ENCODE measurements at places on chromosomes 2 and 18.
A peak's percentile ranks its signal among the peaks of the same experiment; 100 is the strongest.

DNA sequence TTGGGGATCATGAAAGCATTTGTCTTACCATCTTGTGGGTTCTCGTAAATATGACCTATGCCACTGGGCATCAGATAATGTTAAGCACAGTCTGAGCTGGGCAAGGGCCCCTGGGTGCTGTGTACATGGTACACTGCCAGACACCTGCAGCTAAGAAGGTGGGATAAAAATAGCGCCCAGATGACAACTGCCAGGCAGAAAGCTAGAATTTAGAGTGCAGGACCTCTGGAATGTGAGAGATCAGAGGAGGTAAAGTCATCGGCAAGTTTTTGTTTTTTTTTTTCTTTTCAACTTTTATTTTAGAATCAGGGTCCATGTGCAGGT lies 53.8 kb upstream of the CYRIA start:
- DNase-seq, result no peak

GRCh38 chr2:158990397-158991214 lies 22.2 kb downstream of the TANC1 start:
- DNase-seq, result no peak

DNA sequence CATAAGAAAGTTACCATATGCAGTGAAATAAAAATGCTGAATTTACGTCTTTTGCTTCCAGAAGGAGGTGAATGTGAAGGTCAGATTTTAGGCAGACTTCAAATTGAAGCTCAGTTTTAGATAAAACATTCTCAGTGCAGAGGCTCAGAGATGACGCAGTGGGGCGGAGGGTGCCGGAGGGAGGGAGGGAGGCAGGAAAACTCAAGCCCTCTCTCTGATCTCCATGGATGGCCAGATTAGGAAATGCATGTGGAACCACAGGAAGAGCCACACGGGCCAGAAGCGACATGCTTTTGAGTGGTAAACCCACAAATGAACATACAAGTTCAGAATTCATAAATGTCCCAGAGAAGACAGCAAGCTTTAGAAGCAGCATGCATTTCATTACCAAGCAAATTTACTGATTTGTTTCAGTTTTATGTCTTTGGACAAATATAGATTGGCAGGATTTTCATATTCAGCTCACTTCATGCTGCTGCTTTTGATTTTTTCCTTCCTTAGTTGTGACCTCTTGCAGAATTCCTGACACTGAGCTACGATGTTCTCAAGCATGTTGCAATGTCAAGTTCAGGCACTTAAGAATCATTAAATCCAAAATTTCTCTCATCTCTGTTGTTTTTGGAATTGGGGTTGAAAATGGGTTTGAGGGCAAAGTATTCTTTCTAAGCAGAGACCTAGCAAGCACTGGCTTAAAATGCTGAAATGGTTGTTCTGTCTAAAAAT lies 29.7 kb upstream of the APCDD1 start:
- no peak for DNase-seq

- no peak for DNase-seq
Observed at GRCh38 chr2:152950126-152950525, 231.7 kb downstream of the ARL6IP6 start.

DNA sequence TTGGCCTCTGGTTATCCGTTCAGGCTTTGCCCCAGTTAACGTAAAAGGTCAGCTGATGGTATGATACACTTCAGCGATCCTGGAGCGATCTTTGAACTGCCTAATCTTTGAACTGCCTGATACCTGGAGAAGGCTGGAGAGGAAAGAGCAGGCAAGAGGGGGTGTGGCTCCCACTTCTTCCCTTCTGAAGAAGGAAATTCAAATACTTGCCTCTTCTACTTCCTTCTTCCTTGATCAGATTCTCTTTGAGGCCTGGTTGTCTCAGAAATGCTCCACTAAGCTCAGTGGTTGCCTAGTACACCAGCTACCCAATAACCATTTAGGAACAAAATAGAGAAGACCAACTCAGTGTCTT lies 619 bp downstream of the GALM start:
- DNase-seq, result no peak

DNA sequence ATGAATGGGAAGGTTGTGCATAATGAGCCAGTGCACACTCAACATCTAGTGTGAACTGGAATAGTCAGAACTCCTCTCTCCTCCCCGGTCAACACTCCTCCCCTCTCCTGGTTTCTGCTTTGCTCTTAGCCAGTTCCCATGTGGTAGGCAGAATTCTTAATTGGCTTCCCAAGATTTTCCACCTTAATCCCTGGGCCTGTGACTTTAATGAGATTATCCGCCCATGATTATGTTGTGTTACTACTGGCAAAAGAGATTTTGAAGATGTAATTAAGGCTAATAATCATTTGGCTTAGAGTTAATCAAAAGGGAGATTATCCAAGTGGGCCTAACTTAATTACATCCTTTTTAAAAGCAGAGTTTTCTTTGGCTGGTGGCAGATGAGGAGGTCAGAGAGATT lies 34.2 kb upstream of the REV1 start:
- DNase-seq, result peak; percentile 18

GRCh38 chr18:48589797-48590519 lies 51.1 kb downstream of the CTIF start:
- DNase-seq, result no peak

GRCh38 chr2:43737097-43737854 lies 36.6 kb upstream of the DYNC2LI1 start:
- DNase-seq, result no peak

DNA sequence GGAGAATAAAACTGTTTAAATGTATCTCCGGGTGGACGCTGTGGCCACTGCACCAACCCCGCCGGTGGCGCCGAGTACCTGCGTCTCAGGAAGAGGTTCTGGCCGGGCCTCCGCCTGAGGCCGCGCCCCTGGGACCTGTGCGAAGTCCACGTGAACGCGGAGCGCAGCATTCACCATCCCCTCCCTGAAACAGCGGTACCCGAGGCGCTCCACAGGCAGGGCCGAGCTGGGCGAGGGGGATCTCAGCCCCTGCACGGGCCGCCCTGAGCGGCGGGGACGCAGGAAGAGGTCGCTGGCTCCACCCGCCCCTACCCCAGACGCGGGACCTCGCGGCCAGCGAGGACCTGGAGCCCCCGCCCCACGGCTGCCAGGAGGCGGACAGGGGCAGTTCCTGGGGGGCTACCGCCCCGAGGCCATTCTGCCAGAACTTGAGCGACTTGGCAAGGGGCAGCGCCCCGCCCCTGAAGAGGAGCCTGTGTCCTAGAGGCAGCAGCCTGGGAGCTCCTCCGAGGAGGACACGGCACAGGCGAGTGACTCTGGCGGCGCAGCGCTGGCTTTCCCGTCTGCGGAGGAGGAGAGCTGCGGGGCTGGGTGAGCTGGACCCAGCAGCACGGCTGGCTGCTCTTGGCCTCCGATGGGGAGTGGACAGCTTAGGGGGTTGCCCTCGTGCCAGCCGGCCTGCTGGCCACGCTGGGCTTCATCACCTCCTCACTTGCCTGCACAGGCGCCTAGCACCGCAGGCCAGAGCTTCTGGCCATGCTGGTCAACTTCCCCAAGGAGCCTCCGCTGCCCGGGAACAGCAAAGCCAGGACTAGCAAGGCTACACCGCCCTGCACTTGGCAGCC lies 9.7 kb upstream of the TEKT4 start:
- peak; percentile 82 for DNase-seq

DNA sequence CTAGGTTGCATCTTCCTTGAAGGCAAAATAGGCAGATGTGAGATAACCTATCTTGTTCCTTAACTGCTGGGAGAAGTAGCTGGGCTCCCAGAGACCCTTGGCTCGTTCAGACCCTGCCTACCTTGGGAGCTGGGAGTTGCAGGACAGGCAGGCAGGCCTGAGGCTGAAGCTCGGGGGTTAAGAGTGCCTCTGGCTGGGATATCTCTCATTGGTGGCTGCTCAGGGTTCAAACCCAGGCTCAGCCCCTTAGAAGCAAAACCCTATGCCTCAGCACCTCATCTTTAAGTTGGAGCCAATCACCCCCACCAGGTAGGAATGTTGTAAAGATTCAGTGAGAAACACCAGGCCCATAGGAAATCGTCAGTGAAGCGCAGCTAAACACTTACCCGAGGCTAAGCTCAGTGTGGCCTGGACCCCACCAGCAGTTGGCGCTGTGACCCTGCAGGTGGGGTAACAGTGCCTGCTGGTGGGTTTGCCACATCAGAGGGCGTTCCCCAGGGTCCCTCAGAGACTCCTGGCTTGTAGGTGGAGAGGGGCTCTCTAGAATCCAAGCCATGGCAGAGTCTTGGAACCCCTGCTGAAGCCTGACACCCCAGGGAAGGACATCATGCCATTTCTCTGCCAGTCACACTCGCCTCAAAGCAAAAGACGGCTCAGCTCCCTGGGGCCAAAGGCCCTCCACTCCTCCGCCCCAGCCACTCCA lies 54.6 kb upstream of the GPR17 start:
- peak; percentile 69 for DNase-seq

- no peak for DNase-seq
Observed at GRCh38 chr2:68737711-68738110, 3.1 kb downstream of the ARHGAP25 start.

DNA sequence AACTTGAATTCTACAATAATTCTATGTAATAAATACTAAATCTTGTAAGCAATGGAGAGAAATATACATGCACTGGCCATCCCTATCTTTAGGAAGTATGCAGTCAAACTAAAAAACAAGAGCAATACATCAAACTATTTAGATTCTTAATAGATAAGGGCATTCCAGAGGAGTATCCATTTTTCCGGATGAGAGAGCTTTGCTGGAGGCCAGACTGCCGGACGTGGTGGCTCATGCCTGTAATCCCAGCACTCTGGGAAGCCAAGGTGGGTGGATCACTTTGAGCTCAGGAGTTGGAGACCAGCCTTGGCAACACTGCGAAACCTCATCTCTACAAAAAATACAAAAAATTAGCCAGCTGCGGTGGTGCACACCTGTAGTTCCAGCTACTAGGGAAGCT lies 60.8 kb downstream of the KIF5C start:
- DNase-seq, result no peak

DNA sequence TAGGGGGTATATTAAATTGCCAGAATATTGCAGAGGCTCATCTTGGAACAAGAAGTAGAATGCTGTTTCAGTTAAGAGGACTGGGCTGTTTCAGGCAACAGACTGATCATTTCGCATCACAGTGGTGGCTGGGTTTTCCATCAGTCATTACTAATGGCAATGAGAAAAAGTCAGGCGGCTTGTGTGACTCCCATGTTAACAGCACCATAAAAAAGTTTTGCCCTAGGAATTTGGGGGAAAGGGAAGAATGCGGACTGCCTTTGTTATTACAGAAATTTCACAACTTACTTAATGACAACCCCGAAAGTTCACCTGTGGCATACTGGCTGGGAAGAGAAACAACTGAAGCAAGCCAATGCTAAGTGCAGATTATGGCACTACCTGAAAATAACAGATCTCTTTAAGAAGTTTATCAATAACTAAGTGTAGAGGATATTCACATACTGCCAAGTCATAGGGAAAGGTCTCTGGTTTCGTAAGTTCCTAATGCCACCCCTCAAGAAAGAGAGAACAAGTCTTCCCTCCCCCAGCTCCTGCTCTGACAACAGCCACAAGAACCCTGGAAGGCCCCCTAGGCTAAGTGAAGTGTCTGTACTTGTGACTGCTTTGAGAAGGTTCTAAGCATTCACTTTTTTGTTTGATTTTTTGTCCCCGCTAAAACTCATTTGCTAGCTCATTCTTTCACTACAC lies 40.5 kb upstream of the AP1S3 start:
- no peak for DNase-seq

GRCh38 chr2:187310701-187311100 lies 137.4 kb downstream of the CALCRL start:
- DNase-seq, result no peak

DNA sequence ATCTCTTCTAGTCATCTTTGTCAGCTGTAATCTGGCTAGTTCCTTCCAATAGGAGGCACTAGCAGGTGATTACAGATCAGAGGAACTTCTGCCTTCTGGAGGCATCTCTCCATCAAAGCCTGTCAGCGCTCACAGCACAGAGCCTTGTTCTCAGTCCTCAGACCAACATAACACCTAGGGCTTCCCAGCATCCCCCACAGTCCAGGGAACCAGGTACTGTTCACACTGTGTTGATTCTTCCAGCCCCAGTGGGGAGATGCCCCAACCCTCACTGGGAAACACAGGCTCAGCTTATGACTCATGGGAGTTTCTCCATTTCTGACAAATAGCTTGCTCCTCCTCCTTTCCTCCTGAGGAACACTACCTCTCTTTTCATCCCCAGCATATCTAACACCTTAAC lies 601.7 kb downstream of the CBLN2 start:
- DNase-seq, result no peak

DNA sequence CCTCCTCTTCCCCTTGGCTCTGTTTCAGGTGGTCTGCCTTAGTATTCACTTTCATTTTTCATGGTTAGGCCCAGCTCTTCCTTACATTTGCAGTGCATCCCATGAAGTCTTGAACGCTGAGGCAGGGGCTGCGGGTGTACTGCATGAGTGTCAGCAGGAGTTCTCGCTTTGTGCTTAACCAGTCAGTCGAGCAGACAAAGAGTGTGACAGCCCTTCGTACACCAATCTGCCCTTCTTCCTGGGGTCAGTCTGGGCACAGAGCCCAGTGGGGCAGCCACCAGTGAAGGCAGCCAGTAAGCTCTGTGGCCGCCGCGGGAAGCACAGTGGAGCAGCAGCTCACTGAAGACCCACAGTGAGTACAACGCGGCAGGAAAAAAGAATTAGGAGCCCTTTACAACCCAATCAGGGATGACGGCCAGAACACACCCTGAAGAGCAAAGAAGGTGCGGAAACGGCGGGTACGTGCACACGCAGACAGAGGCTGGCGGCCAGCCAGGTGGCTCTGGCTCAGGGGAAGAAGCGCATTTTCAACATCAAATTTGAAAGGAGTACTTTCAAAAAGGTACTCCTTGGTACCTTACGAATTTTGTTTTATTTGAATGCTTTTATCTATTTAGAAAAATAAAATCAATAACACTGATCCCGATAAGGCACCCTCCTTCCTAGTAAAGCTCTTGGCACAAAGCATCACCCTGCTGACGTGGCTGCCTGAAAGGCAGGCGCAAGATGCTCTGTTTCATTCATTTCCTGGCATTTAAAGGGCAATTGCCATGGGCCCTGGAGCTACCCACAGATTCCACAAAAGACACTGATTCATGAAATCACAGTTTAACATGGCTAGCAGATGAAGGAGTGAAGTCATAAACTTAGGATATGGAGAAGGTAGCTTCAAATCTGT lies 47.0 kb upstream of the SEMA4C start:
- no peak for DNase-seq

DNA sequence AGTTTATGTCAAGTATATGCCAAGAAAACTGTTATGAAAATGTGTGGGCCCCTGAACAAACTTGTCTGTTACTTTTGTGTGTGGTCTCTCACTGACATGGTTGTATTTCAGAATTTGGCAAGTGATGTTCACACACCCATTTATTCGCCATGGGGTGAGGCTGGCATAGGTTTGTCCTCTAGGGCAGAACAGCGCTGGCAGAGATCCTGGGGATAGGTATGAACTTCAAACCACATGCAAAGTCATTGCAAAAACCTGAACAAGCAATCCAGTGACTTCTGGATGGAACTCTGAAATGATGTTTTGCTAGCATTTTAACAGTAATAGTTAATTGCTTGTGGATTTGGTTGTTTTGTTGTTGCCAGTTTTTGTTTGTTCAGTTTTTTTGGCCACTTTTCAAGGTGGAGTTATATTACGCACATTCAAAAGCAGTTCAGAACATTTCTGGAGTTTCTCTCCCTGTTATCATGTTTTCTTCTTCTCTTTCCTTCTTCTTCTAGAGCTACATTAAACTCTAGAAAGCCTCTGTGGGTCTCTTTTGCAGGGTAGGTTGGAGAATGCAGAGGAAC lies 78.5 kb downstream of the MDH1 start:
- DNase-seq, result no peak

Data from retina (tissue), 1 donor.